Left colon (tissue), 2 donors: ENCODE measurements at places on chromosomes 12 and 14.

GRCh38 chr14:55822906-55823305 lies 242.9 kb downstream of the KTN1 start:
- DNase-seq = no peak

DNA sequence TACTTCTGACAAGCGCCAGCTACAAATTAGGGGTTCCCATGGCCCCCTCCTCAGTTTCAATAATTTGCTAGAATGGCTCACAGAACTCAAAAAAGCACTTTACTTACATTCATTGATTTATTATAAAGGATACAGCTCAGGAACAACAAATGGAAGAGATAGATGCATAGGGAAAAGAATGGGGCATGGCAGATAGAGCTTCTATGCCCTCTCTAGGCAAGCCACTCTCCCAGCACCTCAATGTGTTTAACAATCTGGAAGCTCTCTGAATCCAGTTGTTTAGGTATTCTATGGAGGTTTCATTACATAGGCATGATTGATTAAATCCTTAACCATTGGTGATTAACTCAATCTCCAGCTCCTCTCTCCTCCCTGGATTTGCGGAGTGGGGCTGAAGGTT lies 184.5 kb upstream of the DAAM1 start:
- DNase-seq = no peak

GRCh38 chr14:92677087-92677668 lies 71.2 kb downstream of the LGMN start:
- no peak for DNase-seq

DNA sequence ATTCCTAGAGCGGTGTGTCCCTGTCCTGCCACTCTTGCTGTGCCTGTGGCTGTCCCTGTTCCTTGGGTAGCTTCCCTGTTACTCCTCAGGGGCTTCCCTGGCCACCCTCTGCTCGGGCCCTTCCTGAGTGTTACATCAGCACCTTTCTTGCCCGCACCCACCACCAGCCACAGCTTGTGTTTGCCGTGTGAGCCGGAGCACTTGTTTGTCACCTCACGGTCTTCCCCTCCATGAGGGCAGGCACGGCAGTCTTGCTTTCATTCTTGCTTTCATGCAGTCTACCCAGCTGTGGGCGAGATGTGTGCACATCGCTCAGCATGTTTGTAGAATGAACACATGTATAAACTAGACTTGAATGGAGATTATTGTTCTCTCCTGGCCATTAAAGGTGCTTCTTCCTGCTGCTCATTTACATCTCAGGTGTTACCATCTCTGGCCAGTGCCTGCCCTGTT lies 42.0 kb downstream of the TRAF3 start:
- peak; percentile 53 for DNase-seq

DNA sequence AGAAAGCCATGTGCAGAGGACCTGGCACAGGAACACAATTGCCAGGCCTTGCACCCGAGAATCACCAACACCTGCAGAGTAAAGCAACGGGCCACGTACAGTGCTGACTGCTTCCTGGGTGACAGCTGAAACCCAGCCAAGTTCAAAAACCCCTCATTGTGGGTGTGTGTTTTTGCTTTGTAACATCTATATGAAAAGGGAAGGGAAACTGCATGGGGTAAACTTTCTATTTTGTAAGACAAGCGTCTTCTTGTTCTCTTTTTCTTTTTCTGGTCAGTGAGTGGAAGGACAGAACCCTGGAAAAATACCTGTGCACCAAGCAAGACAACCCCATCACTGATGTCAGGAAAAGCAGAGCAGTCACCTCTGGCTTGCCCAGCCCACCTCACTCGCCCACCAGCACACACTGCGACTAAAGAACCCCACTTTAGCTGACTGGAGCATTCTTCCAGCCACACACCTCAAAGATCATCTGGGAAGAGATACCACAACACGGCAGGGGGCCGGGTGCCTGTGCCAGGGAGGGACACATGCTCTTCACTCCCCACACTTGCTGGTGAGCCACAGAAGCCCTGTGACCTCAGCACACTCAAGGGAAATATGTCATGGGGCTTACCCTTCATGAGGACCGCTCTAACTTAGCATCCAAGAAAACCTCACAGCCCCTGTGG lies 172.3 kb downstream of the NDUFA12 start:
- DNase-seq = peak; percentile 32

DNA sequence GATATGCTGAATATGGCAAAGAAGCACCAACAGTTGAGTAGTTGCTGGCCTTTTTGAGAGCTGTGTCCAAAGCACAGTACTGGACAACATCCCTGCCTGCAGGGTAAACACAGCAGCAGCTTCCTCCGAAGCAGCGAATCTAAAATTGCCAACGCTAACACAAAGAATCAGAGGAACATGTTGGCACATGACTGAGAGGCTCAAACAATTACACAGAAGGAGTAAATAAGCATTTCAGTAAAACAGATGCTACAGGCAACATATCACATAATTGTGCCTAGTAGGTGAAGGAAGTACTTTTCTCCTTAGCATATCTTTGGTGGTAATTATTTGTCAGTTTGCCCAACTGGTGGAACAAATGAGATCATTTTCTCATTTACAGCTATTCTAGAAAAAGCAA lies 52.1 kb downstream of the KICS2 start:
- DNase-seq = no peak

GRCh38 chr12:60849723-60850122 lies 1253.9 kb downstream of the SLC16A7 start:
- DNase-seq = no peak

DNA sequence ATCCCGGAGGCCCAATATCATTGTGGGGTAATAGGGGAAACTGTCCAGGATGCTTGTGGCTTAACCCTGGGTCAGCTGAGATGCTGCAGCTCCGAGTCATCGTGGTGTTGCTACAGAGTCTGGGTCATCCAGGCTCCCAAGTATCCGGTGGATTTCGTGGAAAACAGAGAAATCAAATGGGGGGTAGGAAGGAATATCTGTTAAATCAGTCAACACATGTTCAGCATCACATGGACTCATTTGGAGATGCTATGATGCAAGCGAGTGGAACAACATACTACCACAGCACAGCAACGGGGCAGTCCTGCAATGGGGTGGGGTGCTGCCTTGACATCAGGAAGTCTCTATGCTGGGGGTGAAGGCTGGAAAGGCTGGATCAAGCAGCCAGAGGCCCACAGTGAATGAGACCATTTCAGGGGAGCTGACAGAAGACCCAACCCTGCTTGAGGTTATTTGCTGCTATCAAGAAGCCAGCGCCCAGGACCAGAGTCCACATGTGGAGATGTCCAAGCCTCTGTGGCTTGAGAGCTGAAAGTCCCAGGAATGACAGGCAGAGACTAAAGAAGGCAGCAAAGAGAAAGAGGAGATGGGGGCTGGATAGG lies 22.9 kb downstream of the VDR start:
- DNase-seq = no peak

DNA sequence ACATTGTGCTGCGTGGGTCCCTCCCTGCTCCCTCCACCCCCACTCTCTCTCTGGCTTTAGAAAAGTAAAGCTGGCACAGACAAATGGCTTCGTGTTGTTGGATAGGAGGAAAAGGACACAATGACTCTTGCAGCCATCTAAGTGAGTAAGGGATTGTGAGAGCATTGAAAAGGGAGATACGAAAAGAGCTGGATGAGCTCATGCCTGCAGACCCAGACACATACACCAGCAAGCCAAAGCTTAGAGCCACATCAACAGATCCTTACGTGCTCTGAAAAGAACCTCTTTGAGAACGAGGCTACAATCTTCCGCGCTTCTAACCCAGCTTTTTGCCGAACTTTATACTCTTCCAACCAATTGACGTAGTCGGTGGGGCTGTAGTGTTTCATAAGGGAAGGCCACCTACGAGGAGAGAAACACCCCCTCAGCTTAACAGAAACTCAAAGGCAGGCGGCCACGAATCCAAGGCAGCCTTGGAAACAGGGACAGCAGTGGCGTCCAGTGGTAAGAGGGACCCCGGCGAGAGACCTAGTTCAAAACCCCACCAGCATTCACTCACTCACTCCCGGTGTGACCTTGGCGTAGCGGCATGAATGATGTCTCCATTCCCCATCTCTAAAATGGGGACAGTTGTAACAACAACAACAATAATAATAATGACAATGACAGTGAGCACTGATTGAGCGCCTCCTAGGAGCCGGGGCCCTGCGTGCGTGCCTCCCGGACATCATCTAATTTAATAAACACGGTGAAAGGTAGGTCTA lies 1.1 kb downstream of the FBXO21 start:
- no peak for DNase-seq

DNA sequence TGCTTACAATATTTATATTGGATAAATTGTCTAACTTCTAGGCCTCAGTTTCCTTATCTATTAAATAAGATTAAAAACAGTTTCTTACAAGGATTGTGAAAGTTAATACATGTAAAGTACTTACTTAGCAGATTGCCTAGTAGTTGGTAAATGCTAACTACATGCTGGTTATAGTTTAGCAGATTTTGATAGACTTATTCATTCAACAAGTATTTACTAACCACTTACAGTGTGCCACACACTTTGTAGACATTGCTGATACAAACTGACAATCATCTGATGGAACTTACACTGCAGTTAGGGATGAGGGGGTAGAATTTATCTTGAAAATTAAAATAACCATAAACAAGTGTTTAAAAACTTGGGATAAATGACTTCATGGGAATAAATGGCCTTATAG lies 50.4 kb downstream of the ARID2 start:
- no peak for DNase-seq

- no peak for DNase-seq
These were observed 417.5 kb downstream of the LRIG3 start for GRCh38 chr12:58502841-58503240.

DNA sequence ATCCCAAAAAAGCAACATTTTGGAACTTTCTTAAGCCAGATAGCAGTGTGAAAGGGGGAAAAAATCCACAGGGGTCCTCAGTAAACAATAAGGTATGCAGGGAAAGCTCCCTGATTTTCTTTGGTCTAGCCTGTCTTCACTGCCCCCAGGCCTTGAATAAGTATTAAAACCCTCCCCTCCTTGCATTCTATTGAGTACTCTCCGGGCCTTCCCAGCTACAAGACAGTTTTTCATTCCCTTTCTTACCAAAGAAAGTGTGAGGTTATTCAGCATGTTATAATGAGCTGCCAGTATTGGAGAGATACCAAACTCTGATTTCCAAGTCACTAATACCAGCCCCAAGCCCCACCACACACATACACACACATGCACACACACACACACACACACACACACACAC lies 59.8 kb upstream of the KIF21A start:
- no peak for DNase-seq

GRCh38 chr12:98328467-98328866 lies 186.9 kb upstream of the TMPO start:
- no peak for DNase-seq

DNA sequence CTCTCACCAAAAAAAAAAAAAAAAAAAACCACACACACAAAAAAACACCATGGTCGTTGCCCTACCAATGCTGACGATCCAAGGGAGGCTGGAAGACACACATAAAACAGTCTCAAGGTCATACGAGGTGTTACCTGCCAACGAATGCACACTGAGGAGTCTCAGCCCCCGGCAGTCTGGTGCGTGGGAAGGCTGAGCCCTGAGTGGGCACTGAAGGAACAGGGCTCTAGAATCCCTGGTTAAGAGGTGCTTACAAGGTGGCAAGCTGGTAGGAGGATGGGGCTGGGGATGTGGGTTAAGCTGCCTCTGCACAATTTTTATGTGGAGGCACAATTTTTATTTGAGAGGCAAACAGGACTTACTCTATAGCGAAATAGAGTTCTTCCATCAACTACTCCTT lies 7.9 kb downstream of the LTBP2 start:
- DNase-seq = no peak

- no peak for DNase-seq
These were observed 43.4 kb upstream of the CFAP54 start for GRCh38 chr12:96445691-96446583.

DNA sequence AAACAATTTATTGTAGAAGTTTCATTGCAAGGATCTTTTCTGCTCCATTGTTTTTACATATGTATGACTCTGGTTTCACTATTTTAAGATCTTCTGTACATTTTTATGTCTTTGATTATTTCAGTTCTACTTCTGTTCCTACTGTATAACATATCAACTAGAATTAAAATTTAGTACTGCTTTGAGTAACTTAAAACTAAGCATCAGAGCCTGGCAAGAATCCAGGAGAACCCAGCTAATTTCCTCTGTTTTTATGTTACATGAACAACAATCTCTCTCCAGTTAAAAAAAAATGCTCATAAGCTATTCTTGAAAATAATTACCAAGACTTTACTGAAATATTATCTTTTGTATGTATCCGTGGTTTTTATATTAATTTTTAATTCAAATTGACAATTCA lies 370.7 kb downstream of the TMTC2 start:
- DNase-seq = no peak

- no peak for DNase-seq
These were observed 18.4 kb downstream of the PIGH start for GRCh38 chr14:67581643-67582042.

DNA sequence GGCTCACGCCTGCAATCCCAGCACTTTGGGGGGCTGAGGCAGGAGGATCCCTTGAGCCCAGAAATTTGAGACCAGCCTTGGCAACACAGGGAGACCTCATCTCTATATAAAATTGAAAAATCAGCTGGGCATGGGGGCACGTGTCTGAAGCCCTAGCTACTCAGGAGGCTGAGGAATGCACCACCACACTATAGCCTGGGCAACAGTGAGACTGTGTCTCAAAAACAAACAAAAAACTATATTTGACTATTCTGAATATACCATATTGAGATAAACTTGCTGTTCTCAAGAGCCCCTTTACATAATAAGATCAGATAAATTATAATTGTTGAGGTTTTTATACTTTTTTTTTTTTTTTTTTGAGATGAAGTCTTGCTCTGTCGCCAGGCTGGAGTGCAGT lies 44.9 kb upstream of the SRP54 start:
- DNase-seq = no peak

DNA sequence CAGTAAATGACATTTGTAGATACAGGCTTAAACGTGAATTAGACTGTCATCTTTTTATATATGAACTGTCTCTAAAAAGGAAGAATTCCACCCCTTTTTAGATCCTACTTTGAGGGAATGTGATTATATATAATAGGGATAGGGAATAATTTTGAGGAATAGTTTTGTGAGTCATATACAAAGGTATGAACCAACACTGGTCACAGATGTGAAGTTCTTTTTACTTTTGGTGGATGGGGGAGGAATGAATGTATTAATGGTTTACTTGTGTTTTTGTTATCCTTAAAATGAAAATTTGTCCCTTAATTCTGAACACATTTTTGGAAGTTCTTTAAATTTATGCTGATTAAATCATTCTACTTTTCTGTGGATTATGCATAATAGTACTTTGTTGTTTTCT lies 30.4 kb downstream of the FRS2 start:
- no peak for DNase-seq

GRCh38 chr12:78918268-78918667 lies 53.7 kb downstream of the SYT1 start:
- no peak for DNase-seq

DNA sequence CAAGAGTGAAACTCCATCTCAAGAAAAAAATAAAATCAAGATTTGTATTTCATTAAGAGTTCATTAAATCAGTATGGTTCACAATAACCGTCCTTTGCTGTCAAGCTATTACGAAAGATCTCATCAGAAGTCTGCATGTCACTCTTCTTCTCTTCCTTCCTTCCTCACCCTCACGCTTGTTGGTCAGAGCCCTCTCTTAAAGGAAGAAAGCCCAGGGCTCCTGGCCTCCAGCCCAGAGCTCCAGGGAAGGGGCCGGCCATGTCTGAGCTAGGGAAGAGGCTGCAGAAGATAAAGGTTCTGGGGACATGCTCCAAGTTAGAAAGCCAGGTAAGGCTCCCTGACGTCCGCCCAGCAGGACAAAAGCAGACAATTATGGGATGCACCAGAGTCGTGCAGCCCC lies 43.1 kb upstream of the DLK1 start:
- DNase-seq = no peak

GRCh38 chr12:54285150-54286041 lies 4.9 kb downstream of the HNRNPA1 start:
- DNase-seq = no peak

GRCh38 chr12:68482660-68483059 lies 128.0 kb upstream of the RAP1B start:
- DNase-seq = peak; percentile 43
